ENCODE measurements at places on chromosomes 12 and 14. TPM values are rescaled to one million over a fixed set of nuclear protein-coding genes. Genes with fewer than 3 reads are reported as not detected.

Gene MAPKAPK5
- 50.8 TPM for total RNA-seq

Gene KSR2
- total RNA-seq, result 0.29 TPM

Gene RFLNA
- total RNA-seq, result not detected

Gene SMIM41
- not detected for total RNA-seq

Gene ADCY4
- total RNA-seq, result not detected

Gene KRT77
- not detected for total RNA-seq

Gene NOXRED1
- not detected for total RNA-seq

Gene P2RX2
- not detected for total RNA-seq

Gene OVCH1
- not detected for total RNA-seq

Gene ITGB7
- 38.6 TPM for total RNA-seq

Gene OTOGL
- total RNA-seq, result not detected

Gene OAS3
- total RNA-seq, result 11.4 TPM

Gene KLRC3
- total RNA-seq, result not detected

Gene TAS2R30
- total RNA-seq, result not detected

Gene GLIPR1L1
- not detected for total RNA-seq

Gene ITFG2
- 2.2 TPM for total RNA-seq

Gene APOLD1
- total RNA-seq, result 5.1 TPM

DNA sequence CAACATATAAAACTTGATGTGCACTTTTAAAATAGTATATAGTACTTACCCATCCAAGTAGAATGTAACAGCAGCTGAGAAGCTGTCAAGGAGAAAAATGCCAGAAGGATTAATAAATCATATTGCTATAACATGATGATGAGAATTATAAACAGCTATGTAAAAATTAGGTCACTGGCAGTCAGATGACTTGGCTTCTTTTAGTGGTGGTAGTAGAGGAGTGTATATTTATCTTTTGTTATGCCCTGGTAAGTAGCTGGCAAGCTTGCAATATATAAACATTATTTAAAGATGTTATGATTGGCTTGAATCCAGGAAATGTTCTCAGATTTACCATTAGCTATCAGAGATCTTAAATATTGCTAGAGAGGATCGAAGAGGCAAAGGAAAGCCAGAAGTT, 471.0 kb upstream of the MGAT4C start:
- DNase-seq, result peak; percentile 90

DNA sequence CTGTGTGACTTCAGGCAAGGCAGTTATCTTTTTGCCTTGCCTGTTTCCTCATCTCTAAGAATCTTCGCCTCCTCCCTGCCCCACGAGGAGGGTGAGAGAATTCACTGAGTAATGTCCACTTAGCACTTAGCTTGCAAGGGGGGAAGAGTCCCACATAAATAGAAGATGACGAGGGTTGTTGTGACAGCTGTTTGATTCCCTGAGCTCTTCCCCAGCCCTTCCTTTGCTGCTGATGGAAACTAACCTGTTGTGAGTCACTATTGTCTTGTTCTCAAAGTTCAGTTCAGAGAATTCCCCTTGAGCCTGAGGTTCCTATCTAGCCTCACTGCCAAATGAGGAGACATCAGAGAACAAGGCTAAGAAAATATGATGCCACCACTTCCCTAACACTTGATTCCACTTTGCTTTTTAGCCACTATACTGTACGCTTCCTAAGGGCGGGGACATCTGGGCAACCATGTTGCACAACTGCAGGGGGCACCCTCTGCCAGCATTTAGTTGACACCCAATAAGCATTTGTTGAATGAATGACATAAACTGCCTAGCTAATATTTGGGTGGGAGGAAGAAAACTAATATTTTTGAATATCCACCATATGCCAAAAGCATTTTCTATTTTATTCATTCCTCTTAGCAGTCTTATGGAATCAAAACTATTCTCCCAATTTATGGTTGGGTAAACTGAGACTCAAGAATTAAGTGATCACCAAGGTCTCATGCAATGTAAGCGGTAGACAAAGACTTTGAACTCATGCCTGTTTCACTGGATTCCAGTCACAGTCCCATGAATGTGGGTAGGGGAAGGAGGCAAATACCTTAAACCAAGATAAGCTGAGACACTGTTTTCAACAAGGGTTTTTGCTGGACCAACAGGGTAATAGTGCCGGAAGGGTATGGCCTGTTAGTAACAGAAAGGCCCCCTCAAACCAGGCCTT, 77.6 kb downstream of the ZFP36L1 start:
- peak; percentile 44 for DNase-seq

DNA sequence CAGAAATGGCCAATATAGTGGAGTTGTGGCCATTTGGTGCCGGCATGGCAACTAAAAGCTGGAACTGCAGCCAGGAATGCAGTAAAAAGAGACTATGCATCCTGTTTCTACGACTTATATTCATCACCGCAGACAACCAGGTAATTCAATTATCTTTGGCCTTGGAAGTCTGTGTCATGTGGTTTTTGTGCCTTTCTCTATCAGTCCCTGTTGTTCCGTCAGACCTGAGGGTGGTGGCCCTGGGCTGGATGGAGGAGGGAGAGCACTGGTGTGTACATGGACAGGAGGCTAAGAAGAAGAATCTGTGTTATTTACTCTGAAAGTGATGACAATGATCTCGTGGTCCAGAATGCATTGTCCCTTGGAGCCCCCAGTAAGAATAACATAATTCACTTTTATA, 852.6 kb downstream of the VRK1 start:
- no peak for DNase-seq

GRCh38 chr12:42779186-42779859, 189.8 kb upstream of the PRICKLE1 start:
- DNase-seq, result no peak

DNA sequence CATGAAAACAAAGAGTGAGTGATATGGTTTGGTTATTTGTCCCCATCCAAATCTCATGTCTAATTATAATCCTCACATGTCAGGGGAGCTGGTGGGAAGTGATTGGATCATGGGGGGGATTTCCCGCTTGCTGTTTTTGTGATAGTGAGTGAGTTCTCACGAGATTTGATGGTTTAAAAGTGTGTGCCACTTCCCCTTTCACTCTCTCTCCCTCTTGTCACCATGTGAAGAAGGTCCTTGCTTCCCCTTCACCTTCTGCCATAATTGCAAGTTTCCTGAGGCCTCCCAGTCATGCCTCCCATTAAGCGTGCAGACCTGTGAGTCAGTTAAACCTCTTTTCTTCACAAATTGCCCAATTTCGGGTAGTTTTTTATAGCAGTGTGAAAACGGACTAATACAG, 2.1 kb upstream of the ATXN7L3B start:
- no peak for DNase-seq

DNA sequence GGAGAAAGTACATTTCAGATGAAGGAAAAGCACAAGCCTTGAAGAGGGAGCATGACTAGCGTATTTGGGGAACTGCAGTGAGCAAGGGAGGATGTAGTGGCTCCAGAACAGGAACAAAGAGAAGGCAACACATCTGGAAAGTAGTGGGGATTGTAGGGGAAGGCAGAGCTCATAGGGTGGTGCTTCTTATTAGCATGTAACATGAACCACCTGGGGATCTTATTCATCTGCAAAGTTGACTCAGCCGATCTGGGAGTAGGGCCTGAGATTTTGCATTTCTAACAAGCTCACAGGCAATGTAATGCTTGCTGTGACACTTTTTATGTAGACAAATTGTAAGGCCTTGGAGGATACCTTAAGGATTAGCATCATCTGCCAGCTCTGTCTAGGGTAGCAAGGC, 447.3 kb downstream of the NELL2 start:
- no peak for DNase-seq

GRCh38 chr14:103872481-103873113, 25.2 kb upstream of the PPP1R13B start:
- DNase-seq, result no peak

- no peak for DNase-seq
Measured at GRCh38 chr14:24096545-24097181, 2.6 kb downstream of the PCK2 start.

GRCh38 chr14:99612738-99613330, 8.8 kb upstream of the CCDC85C start:
- DNase-seq, result no peak

- DNase-seq, result no peak
Measured at GRCh38 chr12:6317693-6318439, 7.4 kb downstream of the PLEKHG6 start.

- no peak for DNase-seq
Measured at GRCh38 chr14:54550514-54550913, 16.4 kb upstream of the SAMD4A start.

- DNase-seq, result no peak
Measured at GRCh38 chr12:84764001-84764400, 148.6 kb downstream of the SLC6A15 start.

DNA sequence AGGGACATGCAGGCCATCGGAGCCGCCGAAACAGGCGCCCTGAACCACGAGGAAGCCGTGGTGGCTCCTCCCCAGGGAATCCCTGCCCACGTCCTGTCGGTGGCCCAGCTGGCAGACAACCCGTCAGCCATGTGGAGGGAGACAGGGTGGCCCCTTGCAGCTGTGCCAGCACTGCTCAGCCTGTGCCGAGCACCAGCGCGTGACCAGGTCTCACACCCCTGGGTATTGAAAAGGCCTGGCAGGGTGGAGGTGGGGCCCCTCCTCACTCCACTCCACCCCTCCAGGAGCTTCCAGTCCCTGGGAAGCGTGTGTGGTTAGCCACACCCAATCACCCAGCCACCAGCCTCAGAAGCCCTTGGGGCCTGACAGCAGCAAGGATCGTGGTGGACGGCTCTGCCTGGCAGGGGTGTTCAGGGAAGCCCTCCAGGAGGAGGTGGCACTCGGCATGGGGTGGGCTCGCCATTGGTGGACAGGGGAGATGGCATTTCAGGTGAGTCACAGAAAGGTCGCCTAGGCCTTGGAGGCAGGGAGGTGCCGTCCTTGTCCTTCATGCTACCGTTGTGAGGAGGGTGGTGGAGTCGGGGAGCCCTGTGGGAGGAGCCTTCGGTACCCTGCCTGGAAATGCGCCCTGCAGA, 12.3 kb upstream of the DLK1 start:
- DNase-seq, result no peak

DNA sequence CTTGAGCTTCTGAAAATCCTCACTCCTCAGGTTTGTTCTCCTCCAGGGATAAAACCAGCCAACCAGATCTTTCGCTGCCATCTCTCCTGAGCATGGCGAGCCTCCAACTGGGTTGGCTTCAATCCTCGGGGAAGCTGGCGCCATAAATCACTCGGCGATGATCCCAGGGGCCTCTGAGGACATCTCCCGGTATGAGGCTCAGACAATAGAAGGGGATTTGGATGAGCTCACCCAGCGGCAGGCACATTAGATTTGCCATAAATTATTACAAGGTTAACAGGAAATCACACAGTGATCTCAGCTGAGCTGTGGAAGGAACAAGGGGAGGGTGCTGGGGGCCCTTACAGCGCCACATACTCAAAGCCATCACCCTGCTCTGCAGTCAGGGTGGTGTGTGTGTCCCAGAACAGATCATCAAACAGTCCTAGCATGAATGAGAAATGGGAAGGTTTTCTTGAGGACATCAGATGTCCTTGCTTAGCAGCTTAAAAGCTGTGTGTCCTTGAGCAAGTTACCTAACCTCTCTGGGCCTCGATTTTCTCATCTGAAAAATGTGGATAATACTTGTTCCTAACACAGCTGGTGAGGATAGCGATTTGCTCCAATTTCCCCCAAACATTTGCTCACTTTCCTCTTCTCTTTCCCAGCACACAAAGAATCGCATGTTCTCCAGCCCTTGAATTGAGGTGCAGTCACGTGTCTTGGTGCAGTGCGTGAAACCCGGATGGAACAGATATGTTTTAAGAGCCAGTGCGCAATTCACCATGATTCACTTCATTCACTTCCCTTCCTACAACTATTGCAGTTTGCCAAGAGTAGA, 142.8 kb downstream of the SCARB1 start:
- peak; percentile 95 for DNase-seq

GRCh38 chr12:46266869-46267574, 1.8 kb downstream of the SLC38A1 start:
- DNase-seq, result peak; percentile 58

DNA sequence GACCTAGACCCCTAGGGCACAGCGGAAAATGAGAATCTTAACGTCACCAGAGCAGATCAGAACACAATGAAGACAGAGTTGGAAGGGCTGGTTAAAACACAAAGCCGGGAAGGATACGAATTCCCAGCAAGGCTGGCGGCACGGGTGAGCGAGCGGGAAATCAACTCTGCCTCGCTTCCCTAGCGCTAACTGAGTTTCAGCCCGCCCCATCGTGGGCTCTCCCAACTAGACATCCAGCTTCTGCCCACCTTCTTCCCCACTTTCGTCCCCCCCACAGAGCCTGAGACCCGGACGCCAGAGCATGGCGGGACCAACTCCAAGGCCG, 377 bp downstream of the CCNT1 start:
- no peak for DNase-seq
